ENCODE measurements at places on chromosomes 5 and 9.

GRCh38 chr5:84825606-84826005, 440.9 kb upstream of the EDIL3 start:
- no peak for DNase-seq

- peak; percentile 95 for DNase-seq
Measured at GRCh38 chr5:138464008-138464387, 1.3 kb upstream of the EGR1 start.

DNA sequence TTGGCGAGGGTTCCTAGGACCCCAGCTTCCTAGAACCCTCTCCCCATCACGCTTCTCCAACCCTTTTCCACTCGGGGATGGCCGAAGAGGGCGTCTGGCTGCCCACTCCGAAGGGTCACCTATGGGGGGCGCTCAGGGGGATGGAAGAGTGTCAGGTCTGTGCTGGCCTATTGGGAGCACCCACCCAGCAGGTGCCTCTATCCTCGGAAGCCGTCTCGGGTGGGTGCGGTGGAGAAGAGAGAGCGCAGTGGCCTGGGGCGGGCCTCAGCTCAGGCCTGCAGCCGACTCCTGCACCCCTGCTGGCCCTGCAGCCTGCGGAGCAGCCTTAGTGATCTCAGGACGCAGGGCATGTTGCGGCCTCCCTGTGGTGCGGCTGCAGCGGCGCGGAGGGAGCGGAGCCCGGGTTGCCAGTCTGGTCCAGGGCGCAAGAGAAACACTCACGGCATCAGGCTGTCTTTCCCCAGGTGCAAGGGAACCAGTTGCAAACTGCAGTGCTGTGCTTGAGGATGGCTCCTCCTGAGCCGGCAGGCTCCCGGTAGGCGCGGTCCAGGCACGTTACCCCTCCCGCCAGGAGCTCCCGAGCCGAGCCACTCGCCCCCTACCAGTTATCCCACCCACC, 1.5 kb upstream of the IRX2 start:
- no peak for DNase-seq

- DNase-seq: no peak
Measured at GRCh38 chr9:127200106-127200862, 64.3 kb upstream of the GARNL3 start.

- no peak for DNase-seq
Measured at GRCh38 chr5:127396490-127397155, 106.0 kb downstream of the MEGF10 start.

- no peak for DNase-seq
Measured at GRCh38 chr5:74538206-74538661, 102.3 kb downstream of the ENC1 start.

- no peak for DNase-seq
Measured at GRCh38 chr5:9089893-9090292, 456.0 kb downstream of the SEMA5A start.

GRCh38 chr9:4243877-4244812, 55.7 kb downstream of the GLIS3 start:
- DNase-seq: no peak

DNA sequence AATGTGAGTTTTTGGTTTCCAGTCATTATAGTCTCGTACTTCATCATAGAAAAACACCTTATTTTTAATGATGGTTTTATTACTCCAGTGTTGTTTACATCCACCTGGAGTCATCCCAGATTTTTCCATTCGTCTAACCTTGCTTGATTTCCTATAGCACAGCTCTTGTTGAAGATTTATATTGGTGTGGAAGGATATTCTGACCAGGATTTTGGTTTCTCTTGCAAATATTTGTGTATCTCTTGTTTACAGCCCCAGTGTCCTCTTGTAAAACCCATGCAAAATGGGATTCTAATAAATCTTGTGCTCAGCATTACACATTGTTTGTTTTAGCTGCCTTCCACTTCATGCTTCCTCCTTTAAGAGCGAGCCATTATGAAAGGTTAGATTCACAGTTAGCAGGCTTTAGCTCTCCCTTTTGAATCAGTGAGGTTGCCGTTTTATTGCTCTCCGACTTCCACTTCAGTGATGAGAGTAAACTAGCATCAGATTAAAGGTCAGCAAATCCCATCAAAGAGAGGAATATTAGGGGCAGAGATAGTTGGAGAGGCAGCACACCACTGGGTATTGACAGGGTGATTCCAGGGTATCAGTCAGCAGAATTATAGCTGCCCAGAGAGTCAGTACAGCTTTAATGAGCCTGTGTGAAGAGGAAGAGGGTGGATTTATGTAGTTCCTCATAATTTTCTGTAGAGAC, 157.1 kb downstream of the PBX3 start:
- DNase-seq: no peak

DNA sequence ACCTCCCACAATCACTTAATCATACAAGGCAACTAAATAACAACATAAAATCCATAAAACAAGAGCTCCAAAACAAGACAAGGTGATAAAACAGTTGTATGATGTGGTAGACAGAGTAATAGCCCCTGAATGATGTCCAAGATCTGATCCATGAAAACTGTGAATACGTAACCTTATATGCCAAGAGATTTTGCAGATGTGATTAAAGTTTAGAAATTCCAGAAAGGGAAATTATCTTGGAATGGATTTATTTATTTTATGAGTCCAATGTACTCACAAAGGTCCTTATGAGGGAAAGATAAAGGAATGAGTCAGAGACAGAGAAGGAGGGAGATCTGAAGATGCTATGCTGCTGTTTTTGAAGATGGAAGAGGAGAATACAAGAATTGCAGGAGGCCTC, 1775.7 kb upstream of the C9orf72 start:
- DNase-seq: no peak

DNA sequence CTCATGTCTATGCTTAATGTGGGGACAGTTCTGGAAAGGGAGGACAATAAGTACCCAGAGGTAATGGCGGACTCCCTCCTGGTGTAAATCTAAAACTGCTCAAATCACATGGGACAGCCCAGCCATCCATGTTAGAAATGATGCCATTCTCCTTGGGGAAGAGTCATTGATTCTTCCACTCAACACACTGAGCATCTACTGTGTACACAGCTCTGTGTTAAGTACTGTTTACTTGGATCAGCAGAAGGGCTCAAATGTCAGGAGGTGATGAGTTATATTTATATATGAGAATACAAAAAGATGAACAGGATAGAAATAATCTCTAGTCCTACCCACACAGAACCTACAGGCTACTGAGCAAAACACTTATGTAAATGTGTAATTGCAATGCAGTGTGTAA, 31.8 kb upstream of the NANS start:
- DNase-seq: no peak

GRCh38 chr9:134712926-134713325, 71.3 kb downstream of the COL5A1 start:
- no peak for DNase-seq

GRCh38 chr5:10460252-10460906, 18.7 kb downstream of the ROPN1L start:
- DNase-seq: no peak

DNA sequence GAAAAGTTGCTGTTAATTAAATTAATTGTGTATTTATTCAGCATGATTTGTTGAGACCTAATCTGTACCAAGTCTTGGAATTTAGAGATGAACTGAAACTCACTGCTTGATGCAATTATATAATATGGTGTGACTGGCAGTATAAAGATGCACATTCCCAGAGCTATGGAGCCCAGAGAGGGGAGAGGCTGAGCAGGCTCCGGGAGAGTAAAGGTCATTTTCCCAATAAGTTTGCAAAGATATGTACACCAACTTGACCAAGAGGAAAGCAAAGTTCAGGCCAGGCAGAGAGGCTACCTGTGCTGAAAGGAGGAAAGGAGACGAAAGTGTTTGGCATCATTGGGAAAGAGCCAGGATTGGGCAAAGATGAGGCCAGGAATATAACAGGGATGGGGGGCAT, 271.7 kb upstream of the KLF4 start:
- DNase-seq: no peak

GRCh38 chr9:131530546-131530919, 530 bp downstream of the UCK1 start:
- peak; percentile 18 for DNase-seq

DNA sequence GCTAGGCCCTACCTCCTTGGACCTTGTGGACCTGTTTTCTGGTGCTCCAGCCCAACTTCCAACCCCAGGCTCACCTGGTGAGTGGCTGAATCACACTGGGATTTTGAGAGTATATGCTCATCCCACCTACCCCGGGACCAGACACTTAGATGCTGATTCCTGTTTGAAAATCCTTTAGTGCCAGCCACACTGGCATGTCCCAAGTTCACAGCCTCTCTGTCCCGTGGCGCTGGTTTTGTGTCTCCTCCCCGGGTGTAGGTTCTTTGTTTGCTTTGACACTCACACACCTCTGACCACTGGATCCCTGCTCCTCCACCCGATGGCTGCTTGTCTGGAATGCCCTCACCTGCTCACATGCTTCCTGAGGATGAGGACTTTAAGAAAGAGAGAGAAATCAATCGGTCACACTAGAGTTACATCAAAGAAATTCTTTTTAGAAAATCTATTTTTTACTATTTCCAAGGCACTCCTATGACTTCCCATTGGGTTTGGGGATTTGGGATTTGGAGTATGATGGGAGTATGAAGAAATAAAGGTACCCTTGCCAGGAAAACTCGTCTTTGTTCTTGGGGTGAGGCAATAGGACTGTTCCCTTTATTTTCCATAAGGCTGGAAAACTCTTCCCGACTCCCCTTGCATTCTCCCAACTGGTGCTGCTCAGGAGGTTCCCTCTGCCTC, 7.3 kb upstream of the SLC25A48 start:
- no peak for DNase-seq

DNA sequence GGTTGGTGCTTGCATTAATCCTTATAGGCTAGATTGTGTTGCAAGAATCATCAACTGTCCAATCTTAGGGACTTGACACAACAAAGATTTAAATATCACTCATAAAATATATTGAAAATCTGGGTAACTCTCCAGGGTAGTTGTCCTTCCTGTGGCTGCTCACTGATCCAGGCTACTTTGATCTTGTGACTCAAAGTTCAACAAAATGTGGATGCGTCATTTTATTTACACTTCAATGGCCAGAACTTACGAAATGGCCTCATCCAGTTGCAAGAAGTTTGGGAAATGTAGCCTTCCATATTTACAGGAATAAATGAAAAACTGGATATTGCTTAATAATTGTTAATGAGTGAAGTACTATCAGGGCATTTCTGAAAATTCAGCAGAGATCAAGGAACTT, 235.5 kb upstream of the ACTBL2 start:
- no peak for DNase-seq

- no peak for DNase-seq
Measured at GRCh38 chr9:1454616-1455347, 404.6 kb downstream of the DMRT2 start.

- DNase-seq: no peak
Measured at GRCh38 chr5:154970759-154971158, 29.9 kb downstream of the MRPL22 start.

DNA sequence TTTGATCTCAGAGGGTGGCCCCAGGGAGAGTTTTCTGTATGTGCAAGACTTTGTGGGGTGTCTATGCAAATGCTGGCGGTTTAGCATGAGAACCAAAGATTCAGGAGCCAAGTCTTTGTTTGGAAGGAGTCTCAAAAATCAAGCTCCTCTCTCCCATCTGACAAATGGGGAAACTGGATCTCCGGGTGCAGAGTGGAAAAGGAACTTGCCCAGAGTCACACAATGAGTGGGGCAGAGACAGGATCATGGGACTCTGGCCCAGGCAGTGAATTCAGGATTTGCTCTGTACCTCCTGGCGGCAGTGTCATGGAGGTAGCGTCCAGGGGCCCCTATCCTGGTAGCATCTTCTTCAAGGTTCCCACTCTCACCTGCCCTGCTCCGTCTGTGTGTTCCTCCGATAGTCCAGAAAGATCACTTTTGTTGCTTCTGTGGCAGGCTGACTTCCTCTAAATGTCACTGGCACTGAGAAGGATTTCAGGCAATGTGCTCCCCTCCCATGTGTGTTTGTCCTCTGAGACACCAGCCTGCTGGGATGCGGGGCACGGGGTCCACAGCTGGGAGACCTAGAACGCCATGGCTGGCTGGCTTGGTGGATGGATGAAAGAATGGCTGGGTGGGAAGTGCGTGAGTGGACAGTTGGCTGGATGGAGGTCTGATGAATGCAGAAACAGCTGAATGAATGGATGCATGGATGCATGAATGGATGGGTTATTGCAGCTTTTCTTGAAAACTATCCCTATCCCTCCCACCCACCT, 3.6 kb downstream of the CCL19 start:
- no peak for DNase-seq

DNA sequence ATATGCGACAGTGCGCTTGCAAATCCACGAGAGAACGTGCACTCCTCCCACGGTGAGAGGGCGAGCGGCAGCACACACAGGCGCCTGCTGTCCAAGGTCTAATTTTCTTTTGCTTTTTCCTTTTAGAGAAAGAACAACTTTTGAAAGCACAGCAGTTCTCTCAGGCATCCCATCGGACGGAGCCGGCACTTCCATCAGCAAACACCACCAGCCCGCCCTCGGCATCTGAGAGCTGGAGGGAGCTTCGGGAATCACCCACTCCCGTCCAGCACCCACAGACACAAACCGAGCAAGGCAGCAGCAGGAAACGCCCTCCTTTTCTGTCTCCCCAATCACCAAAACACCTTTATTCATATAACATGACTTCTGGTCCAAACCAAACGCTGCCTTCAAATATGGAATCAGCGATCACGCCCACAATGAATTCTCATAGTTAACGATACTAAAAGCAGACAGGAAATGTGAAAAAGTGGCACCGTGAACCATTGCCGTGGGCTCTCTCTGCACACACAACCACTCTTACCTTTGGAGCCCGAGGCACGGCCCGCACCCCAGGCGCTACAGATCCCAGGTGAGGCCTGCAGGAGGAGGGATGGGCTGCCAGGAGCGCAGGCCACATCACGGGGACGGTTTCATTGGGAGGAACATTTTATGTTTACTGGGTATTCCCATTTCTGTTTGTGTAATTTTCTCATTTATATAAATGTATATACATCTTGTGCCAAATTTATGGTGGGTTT, 14.2 kb downstream of the LPCAT1 start:
- DNase-seq: no peak

DNA sequence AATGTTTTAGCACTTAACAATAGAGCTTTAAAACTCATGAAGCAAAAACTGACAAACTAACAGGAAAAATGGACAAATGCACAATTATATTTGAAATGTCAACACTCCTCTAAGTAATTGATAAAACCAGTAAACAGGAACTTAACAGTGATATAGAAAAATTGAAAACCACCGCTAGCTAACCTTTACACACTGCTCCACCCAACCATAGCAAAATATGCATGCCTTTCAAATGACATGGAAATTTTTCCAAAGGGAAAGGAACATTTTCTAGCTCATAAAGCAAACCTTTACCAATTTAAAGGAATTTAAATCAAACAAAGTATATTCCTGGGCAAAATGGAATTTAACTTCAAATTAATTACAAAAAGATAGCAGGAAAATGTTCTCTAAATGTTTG, 109.2 kb downstream of the ADAMTS19 start:
- DNase-seq: no peak

- DNase-seq: no peak
Measured at GRCh38 chr5:141303756-141304155, at the start of gene SLC25A2. Gene SLC25A2 (minus strand): TSS chr5:141304049. CDS start chr5:141303865, 184 bp downstream.

GRCh38 chr5:156477196-156477595, 150.2 kb downstream of the SGCD start:
- DNase-seq: no peak

GRCh38 chr5:15614679-15615078, 114.7 kb downstream of the FBXL7 start:
- DNase-seq: no peak
